ENCODE measurements at places on chromosomes 2 and 18. TPM values are rescaled to one million over a fixed set of nuclear protein-coding genes. Genes with fewer than 3 reads are reported as not detected.

GRCh38 chr2:119760956-119761275 lies 1.2 kb downstream of the PTPN4 start:
- H3K27me3 ChIP-seq = no peaks in the 10 kb centered on the region
- H3K4me1 ChIP-seq = peaks cover 35% of the 10 kb centered on the region
- H3K4me3 ChIP-seq = peak overlapping the region; percentile 81
- no peak for DNase-seq
- peak overlapping the region; percentile 77 for H3K27ac ChIP-seq

RNU2-63P gene
- 24.3 TPM for total RNA-seq

- H3K4me3 ChIP-seq = no peak overlapping the region
- no peak for DNase-seq
- no peaks in the 10 kb centered on the region for H3K27me3 ChIP-seq
- no peaks in the 10 kb centered on the region for H3K36me3 ChIP-seq
- no peaks in the 10 kb centered on the region for H3K4me1 ChIP-seq
These were observed 14.2 kb upstream of the CABLES1 start for GRCh38 chr18:23121133-23121532.

GRCh38 chr2:96819128-96819875 lies 3.2 kb downstream of the CNNM3 start:
- H3K4me1 ChIP-seq = peaks cover 47% of the 10 kb centered on the region
- H3K36me3 ChIP-seq = peaks cover 15% of the 10 kb centered on the region
- DNase-seq = no peak
- no peak overlapping the region for H3K27ac ChIP-seq

- peaks cover 5% of the 10 kb centered on the region for H3K27me3 ChIP-seq
- H3K36me3 ChIP-seq = no peaks in the 10 kb centered on the region
- peaks cover 21% of the 10 kb centered on the region for H3K4me1 ChIP-seq
- no peak overlapping the region for H3K4me3 ChIP-seq
- DNase-seq = no peak
- H3K27ac ChIP-seq = no peak overlapping the region
These were observed 112.4 kb downstream of the SPP2 start for GRCh38 chr2:234162861-234163260.

DNA sequence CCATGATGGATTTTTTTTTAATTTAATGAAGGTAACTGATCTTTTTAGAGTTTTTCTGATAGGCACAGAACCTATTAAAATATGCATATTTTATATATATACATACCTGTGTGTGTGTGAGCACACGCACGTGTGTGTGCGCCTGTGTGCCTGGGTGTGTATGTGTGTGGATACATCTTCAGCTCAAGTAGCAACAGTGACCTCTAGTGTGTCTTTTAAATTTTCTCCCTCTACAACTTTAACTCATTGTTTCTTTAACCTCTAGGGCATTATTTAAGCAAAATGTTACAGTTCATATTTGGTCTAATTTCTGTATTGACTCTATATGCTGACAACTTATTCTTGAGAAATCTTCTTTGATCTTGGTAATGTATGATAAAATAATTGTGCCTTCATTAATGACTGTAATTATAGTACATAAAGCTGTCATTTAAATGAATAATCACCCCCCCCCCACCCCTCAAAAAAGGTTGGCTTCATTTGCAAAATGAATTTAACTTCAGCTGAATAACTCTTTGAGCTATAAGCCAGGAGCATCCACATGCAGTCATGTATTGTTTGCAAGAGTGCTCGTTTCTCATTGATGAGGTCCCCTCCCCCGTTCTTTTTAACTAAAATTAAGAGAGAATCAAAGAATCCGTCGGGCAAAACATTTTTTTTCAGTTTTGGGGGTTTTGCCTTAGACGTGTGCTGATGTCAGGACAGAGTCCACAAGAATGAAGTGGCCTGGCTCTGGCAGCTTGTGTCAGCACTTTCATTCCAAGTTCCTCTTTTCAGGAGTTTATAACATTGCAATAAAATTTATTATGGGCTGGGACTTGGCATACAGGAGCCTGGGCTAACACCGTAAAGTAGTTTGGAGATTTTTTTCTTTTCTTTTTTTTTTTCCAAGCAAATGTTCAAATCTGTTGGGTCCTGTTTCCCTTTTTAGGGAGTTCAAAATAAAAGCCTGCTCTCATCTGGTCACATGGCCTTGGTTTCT lies 80.0 kb downstream of the ETAA1 start:
- no peak overlapping the region for H3K4me3 ChIP-seq
- no peaks in the 10 kb centered on the region for H3K36me3 ChIP-seq
- no peaks in the 10 kb centered on the region for H3K4me1 ChIP-seq
- H3K27ac ChIP-seq = no peak overlapping the region
- DNase-seq = no peak
- H3K27me3 ChIP-seq = no peaks in the 10 kb centered on the region

DNA sequence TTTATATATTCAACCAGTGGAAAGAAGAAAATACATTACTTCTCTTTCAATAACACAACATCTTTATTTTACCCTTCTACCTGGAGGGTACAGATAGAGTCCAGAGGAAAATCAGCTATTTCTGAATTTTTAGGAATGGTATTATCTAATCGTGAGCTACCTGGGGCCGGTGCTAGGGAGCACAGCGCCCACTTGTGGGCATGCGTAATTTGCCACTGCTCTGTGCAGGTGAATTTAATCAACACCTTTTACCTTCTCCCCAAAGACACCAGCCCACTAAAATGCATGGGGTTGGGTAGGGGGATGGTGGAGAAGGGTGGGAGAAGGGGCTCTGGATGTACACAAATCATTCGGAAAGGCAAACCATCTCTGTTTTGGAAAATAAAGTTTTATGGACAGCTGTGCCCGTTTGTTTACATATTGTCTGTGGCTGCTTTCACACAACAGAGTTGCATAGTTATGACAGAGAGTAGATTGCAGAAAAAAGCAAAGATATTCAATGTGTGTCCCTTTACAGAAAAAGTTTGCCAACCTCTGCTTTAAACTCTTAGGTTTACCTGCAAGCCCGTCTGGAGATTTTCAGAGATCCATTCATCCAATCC lies 51.5 kb upstream of the DCC start:
- no peaks in the 10 kb centered on the region for H3K27me3 ChIP-seq
- DNase-seq = peak; percentile 34
- H3K4me3 ChIP-seq = no peak overlapping the region

SNED1 gene
- 14.5 TPM for total RNA-seq

DNA sequence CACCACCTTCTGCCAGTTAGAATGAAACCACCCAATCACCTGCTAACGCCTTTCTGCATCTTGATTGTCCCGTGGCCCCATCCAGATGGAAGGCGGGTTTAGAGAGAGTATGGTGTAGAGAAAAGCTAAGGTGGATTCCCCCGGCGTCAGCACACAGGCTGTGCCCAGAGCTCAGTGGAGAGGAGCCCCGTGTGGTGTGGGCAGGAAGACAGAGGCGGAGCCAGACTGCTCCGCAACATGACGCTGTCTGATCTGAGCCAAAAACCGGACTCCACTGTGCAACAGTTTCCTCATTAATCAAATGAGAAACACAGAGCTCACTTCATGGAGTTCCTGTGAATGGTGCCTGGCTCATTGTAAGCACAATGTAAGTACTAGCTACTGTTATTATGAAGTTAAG lies 448.1 kb upstream of the SMIM21 start:
- H3K4me3 ChIP-seq = no peak overlapping the region
- no peaks in the 10 kb centered on the region for H3K36me3 ChIP-seq
- DNase-seq = no peak
- no peak overlapping the region for H3K27ac ChIP-seq
- H3K4me1 ChIP-seq = no peaks in the 10 kb centered on the region
- H3K27me3 ChIP-seq = peaks cover 4% of the 10 kb centered on the region

- no peak for DNase-seq
- H3K27ac ChIP-seq = no peak overlapping the region
- H3K4me3 ChIP-seq = no peak overlapping the region
- no peaks in the 10 kb centered on the region for H3K4me1 ChIP-seq
These were observed 702.9 kb downstream of the SUCLG1 start for GRCh38 chr2:83756219-83756618.

DNA sequence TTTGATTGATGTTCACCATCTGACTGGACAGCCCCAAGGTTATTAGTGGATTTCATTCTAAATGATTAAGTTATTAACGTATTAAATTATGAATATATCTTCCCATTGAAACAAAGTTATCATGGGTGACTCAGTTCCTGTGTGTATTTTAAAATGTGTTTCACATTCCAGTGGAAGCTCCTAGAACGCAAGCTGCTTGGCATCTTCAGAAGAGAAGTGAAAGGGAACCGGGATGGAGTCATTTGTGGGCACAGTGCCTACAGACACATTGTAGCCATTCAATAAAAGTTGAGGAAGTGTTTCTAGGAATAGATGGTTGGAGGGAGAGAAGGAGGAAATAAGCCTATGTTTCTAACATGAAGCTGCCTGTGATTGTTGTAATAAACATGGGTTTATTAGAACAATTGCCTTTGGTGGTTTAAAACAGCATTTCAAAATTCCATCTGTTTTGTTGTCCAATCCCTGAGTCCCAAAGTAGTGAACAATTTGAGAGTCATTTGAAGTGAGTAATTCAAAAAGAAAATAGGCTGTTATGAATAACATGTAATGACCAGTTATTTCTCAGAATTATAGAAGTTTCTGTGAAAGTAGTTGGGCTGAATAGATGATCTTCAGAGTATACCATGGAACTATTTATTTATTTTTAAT lies 143.5 kb downstream of the PKP4 start:
- no peak for DNase-seq
- no peaks in the 10 kb centered on the region for H3K27me3 ChIP-seq
- H3K4me1 ChIP-seq = no peaks in the 10 kb centered on the region
- H3K27ac ChIP-seq = no peak overlapping the region
- H3K36me3 ChIP-seq = no peaks in the 10 kb centered on the region
